ENCODE measurements at places on chromosomes 6 and 20.

GRCh38 chr6:25122001-25122400, 157.2 kb upstream of the CARMIL1 start:
- DNase-seq: no peak

GRCh38 chr6:84227044-84227433, 404 bp downstream of the CEP162 start:
- DNase-seq: no peak

DNA sequence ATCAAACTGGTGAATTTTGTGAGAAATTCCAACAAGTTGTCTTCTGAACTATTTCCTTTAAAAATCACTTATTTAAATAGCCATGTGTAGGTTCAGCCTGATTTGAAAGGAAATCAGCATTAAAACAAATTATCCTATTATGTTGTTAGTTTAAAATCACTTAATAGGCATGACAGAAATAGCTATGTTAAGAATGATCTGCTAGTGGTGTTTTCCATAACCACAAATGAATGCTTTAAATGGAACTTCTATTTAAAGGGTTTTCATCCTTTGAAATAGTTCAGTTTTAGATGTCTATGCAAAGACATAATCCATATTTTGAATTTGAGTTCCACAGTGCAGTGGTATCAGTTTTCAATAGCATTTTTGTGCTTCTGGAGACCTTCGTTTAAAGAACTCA, 120.1 kb downstream of the PLEKHG1 start:
- no peak for DNase-seq

DNA sequence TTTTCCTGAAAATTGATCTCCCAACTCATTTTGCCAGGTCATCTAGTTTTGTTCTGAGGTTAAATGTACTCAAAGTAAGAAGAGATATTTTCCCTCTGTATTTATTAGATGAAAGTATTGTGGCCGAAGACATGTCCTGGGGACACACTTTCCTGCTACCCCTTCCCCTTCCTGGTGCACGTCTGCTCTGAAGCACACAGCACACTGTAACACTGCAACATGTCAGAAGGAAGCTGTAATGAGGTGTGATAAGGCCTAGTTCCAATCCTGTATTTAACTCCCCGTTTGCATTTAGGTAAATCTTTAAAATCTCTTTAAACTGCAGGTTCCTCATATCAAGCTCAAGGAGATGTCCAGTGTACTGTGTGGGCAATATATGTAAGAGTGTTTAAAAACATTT, 99.4 kb downstream of the HDGFL1 start:
- DNase-seq: no peak

DNA sequence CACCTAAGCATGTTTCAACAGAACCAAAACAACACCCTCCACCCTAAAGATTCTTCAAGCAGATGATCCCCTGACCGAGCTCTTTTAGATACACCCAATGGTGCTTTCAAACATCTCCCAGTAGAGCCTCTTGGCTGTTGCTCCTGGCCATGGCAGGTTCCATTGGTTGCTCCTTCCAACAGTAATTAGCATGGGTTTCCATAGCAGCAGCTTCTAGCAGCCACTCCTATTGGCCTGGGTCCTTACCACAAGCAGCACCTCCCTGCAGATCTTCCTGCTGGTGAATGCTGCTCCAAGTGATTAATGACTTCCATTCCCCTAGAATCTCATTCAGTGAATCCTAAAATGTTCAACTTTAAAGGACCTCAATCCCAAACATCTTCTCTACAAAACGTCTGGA, 13.9 kb downstream of the CCN2 start:
- DNase-seq: no peak

DNA sequence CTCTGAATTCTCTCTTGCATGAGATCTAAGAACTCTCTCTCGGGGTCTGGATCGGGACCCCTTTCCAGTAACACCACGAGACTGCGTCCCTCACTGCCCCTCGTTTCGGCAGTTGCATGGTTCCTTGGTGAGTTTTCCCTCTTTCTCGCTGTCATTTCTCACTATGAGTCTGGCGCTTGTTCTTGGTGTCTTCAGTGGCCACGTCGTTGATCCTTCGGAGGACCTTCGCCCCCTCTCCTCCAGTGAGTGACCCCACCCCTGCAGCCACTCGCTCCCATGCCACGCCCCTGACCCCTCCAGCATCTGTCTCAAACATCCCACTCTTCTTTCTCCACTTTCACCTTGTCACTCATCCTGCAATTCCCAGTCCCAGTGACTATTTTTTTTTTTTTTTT, 23.0 kb downstream of the SYNJ2 start:
- no peak for DNase-seq

GRCh38 chr20:52379723-52380336, 188.3 kb upstream of the ZFP64 start:
- peak; percentile 37 for DNase-seq

DNA sequence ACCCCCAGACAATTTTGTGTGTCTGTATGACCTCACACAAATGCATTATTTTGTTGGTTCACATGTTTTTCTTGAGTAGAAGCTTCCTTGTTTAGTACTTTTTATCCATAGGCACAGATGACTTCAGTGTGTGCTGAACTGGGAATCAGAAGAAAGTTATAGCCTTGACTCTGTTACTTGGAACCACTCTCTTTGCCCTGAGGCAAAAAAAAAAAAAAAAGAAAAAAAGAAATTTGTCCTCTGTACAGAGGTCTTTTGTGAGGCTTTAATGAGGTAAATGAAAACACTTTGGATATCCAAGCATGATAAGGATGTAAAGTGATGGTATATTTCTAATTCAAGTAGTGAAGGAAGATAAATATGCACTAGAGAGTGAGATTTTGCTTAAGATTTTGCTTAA, 51.9 kb downstream of the TRMT11 start:
- no peak for DNase-seq

- DNase-seq: no peak
Observed at GRCh38 chr6:1043458-1043836, 268.5 kb upstream of the FOXQ1 start.

DNA sequence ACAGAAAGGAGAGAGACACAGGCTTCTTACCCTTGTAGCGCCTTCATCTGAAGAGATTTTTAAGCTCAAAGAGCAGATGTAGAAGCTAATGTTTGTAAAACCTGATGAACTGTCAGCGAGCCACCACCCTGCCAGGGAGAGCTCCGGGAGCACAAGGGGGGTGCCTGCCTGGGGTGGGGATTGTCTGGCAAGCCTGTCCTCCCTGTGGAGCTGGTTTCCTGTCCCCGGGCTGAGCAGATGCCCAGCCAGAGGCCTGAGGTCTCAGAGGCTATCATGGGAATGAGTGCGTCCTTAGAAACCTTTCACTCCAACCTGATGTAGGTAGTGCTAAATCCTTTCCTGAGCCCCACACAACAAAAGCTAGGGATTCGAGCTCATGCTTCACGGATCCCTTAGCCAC, 41.9 kb upstream of the NR2E1 start:
- no peak for DNase-seq

DNA sequence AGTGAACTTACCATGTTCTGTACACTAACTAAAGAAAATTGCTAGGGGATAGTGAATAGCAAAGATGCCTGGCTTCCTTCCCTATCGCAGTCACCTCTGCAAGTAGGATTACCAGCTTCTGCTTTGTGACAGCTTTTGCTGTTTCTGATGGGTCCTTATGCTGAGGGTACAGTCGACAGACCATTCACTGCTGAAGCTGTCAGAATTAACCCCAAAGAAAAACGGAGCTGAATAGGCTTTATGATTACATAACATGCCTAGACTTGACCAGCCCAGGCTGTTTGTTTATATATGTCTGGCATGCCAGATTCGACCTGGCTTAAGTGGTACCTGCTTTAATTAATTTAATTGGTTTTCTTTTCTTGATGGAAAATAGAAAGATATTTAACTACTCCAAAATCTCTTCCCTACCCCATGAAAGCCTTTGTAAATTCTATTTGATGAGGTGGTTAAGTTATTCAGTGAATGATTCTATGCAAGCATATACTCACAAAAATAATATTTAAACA, 21.7 kb upstream of the PRELID3B start:
- DNase-seq: no peak

DNA sequence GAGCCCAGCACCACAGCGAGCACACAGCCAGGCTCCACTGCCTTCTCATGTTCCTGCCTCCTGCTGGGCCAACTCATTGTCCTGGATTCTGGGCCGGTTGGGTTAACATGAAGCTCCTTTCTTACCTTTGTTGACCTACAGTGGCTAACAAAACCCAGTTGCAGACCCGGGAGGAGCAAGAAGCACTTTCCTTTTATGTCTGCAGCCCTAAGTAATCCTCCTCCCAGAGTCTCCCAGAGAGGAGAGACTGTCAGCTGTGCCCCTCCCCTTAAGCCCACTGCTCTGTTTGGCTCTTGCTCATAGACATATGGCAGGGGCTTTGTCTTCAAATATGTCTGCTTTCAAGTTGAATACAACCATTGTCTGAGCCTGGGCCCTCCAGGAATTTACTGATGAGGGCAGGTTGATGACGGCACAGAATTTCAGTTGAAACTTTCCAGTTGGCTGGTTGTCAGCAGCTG, 55.2 kb downstream of the PSMB1 start:
- no peak for DNase-seq

GRCh38 chr6:113820761-113821160, 36.4 kb upstream of the MARCKS start:
- no peak for DNase-seq

GRCh38 chr6:113599444-113599843, 257.7 kb upstream of the MARCKS start:
- no peak for DNase-seq

- no peak for DNase-seq
Observed at GRCh38 chr6:109865968-109866367, 112.1 kb upstream of the GPR6 start.

DNA sequence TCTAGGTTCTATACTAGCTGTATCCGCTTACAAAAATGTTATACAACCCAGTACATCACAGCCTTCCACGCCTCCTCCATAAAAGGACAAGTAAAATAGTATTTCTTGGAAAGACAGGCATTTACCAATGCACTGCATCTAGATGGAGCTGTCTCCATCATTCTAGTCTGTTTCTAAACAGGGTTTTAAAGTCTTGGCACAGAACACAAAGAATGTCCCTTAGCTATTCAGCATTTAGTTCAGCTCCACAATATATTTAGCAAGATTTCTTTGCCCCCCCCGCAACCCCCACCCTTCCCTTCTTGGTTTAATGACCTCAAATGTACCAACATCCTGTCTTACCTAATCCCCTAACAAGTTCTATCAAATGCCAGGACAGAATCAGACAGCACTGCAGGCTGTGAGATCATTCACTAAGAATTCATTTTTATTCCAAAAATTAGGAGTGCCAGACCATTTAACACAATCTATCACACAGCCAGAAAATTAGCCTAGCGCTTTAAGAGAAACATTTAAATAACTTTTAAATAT, 198.6 kb downstream of the BACH2 start:
- DNase-seq: peak; percentile 57

GRCh38 chr20:24700166-24700860, 230.9 kb downstream of the SYNDIG1 start:
- DNase-seq: no peak

All from activated CD8-positive, alpha-beta T cell treated with anti-CD3 and anti-CD28 coated beads, Interleukin-2, amount 10 ng/mL, durations not matched to agents 7 days and 5 days (primary cell).